ENCODE measurements at places on chromosomes 11 and 22. TPM values are rescaled to one million over a fixed set of nuclear protein-coding genes. Genes with fewer than 3 reads are reported as not detected.

DNA sequence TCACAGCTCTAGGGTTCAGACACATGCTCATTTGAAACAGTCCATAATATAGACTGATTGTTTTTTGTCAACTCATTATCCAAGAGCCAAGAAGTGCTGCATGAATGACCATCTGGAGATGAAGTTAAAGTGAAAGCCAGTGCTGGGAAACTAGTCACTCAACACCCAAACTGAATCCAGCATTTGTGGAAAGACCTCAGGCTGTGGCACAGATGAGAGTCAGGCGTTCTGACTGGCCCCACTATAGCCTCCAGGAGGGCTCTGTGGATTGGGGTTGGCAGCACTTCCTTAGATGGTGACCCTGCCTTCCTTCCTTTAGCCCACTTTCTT lies 2.1 kb downstream of the FEZ1 start:
- peaks cover 17% of the 10 kb centered on the region for H3K4me1 ChIP-seq
- no peak for DNase-seq
- H3K27me3 ChIP-seq, result peaks cover 53% of the 10 kb centered on the region
- no peaks in the 10 kb centered on the region for H3K36me3 ChIP-seq

GRCh38 chr11:93573184-93573583 lies 30.0 kb upstream of the SMCO4 start:
- no peak overlapping the region for H3K4me3 ChIP-seq
- no peaks in the 10 kb centered on the region for H3K36me3 ChIP-seq
- H3K4me1 ChIP-seq, result no peaks in the 10 kb centered on the region

- no peak for DNase-seq
- H3K4me3 ChIP-seq, result no peak overlapping the region
- H3K36me3 ChIP-seq, result no peaks in the 10 kb centered on the region
- no peaks in the 10 kb centered on the region for H3K4me1 ChIP-seq
- H3K27ac ChIP-seq, result no peak overlapping the region
- no peaks in the 10 kb centered on the region for H3K27me3 ChIP-seq
Observed at GRCh38 chr11:131659931-131660330, 289.5 kb downstream of the NTM start.

DNA sequence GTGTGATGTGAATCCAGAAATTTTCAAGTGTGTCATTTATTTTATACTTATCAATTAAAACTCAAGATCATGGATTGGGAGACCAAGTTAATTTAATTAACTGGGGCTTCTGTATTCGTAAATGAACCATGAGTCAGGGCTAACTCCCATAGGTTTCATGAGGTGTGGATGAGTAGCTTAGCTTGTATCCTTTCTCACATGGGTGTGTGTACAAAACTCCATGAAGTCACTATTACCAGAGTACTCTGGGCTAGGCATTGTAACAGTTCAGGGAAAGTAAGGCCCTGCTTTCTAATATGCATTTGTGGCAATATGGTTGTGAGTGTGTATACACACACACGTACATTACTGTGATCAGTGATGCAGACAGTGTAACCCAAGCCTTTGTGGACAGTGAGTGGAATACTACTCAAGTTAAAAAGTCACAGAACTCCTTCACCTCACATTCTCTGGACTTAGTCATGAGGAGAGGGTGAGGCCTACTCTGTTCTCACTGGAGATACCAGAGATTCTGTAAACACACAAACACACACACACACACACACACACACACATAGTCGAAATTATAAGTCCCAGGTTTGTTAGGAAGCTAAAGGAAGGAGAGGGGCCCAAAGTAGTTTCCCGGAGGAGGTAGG lies 3.5 kb downstream of the CNTF start:
- H3K4me1 ChIP-seq, result peaks cover 9% of the 10 kb centered on the region
- no peak overlapping the region for H3K27ac ChIP-seq
- peaks cover 26% of the 10 kb centered on the region for H3K36me3 ChIP-seq
- DNase-seq, result no peak

DNA sequence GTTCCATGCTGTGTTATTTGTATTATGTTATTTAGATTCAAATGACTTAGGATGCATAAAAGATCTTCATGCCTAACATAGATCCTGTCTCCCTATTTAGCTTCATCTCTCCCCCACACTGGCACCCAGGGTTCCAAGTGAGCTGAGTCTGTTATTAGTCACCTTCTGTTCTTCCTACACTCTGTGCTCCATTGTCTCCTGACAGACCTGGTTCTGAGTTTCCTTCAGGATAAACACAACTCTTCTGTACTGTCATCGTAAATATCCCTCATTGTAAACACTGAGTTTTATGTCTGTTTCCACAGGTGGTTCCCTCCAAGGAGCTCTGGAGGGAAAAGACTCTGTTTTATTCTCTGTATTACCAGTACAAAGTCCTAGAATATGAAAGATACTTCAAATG lies 8.7 kb downstream of the MMP26 start:
- H3K4me3 ChIP-seq, result no peak overlapping the region
- H3K27me3 ChIP-seq, result peaks cover 11% of the 10 kb centered on the region
- no peak overlapping the region for H3K27ac ChIP-seq

DNA sequence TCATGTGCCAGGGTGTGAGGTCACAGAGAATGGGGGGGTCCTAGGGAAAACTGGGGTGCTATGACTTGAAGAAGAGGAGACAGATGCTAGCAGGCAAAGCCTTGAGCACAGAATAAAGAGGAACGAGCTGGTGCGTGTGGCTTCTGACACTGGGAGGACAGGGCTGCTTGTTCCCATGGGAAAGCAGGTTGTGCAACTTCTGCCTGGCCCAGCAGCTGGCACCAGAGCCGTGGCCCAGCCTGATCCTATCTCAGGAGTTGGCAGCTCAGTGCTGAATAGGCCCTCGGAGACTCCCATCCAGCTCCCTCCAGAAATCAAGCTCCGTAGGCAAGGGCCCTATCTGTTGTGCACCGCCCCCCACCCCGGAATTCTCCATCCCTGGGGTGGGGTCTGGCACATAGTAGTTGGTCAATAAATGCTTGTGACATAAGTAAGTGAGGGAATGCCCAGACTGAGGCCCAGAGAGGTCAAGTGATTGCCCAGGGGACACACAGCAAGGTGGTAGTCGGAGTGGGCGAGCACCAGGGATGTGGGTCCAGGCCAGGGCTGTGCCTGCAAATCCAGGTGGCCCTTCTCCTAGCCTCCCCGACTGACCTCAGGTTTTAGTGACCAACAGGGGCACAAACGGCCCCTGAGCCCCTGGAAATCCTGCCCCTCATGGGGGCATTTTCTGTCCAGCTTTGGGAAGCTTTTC lies 19.5 kb upstream of the FADD start:
- H3K4me3 ChIP-seq, result no peak overlapping the region
- H3K27ac ChIP-seq, result no peak overlapping the region
- H3K36me3 ChIP-seq, result no peaks in the 10 kb centered on the region
- no peaks in the 10 kb centered on the region for H3K27me3 ChIP-seq
- DNase-seq, result no peak

DNA sequence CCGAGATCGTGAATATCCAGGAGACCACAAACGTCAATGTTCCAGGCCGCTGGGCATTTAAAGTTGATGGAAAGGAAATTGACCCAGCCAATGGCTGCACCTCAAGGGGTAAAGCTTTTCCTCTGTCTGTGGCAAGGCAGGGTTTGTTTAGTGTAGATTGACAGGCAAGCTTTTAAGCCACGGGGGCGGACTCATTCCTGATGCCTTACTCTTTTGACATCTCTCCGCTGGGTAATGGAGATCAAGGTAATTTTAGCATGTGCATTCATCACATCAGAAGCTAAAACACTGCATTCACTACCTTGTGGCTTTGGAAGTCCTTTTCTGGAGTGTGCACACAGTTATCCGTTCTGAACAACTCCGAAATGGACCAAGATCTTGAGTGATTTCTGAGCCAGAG lies 12.6 kb downstream of the TECTA start:
- H3K4me3 ChIP-seq, result no peak overlapping the region
- H3K4me1 ChIP-seq, result peaks cover 3% of the 10 kb centered on the region
- no peak for DNase-seq
- H3K36me3 ChIP-seq, result no peaks in the 10 kb centered on the region

DNA sequence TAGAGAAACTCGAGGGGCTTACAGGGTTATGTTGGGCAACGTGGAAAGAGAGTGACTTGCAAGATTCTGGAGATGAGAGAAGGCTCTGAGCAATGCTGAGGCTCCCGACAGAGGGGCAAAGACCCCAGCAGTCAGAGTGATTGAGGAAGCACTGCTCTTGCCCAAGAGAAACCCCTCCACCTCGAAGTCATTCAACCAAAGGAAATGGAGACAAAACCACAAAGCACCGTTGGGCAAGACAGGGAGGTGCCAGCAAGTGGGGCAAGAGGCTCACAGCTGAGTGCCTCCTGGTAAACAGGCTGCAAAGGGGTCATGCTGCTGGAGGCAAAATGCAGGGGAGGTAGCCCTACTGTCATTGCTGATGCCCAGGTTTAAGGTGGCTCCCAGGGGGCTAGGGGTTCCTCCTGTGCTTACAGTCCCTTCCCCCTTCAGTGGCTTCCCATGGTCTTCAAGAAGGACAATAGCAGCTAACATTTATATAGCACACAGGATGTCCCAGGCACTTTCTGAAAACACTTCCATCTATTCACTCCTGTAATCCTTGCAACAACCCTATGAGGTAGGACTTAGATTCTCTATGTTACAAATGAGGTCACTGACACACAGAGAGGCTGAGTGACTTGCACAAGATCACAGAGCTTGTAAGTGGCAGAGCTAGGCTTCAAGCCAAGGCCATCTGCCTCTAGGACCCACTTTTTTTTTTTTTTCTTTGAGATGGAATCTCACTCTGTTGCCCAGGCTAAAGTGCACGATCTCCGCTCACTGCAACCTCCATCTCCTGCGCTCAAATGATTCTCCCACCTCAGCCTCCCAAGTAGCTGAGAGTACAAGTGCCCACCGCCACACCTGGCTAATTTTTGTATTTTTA lies 18.1 kb upstream of the MYH9 start:
- H3K27me3 ChIP-seq, result no peaks in the 10 kb centered on the region
- peaks cover 32% of the 10 kb centered on the region for H3K4me1 ChIP-seq
- H3K4me3 ChIP-seq, result peak overlapping the region; percentile 57
- H3K36me3 ChIP-seq, result no peaks in the 10 kb centered on the region

DNA sequence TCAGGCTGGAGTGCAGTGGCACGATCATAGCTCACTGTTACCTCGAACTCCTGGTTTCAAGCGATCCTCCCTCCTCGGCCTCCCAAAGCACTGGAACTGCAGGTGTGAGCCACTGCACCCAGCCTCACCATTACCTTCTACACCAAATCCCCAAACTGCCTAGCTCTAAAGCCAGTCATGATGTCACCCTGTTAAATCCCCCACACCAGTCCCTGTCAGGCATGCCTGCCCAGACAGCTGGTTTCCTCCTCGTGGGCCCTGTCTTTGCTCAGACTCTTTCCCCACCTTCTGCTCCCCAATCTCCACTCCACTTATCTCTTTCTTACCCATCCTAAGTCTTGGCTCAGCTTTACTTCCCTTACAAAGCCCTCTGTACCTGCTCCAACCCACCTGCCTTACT lies 12.5 kb upstream of the EXPH5 start:
- H3K4me3 ChIP-seq, result no peak overlapping the region
- no peak overlapping the region for H3K27ac ChIP-seq
- peaks cover 10% of the 10 kb centered on the region for H3K27me3 ChIP-seq
- no peaks in the 10 kb centered on the region for H3K4me1 ChIP-seq
- DNase-seq, result no peak

DNA sequence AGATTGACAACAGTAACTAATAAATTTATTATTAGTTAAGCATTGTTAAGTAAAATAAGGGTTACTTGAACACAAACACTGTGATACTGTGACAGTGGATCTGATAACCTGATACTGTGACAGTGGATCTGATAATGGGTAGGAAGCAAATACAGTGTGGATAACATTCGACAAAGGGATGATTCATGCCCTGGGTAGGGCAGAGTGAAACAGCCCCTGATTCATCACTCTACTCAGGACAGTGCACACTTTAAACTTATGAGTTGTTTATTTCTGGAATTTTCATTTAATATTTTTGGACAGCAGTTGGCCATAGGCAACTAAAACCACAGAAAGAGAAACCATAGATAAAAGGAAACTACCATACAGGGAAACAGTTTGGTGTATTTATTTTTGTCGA lies 60.8 kb upstream of the CTSC start:
- H3K4me1 ChIP-seq, result peaks cover 8% of the 10 kb centered on the region

- H3K36me3 ChIP-seq, result peaks cover 18% of the 10 kb centered on the region
- no peaks in the 10 kb centered on the region for H3K27me3 ChIP-seq
- no peak for DNase-seq
- H3K4me1 ChIP-seq, result peaks cover 59% of the 10 kb centered on the region
- H3K27ac ChIP-seq, result peak within 1 kb of the TSS; percentile 96
Observed at GRCh38 chr22:39097098-39098020, at the start of gene APOBEC3H. TSS of gene APOBEC3H (plus strand) at chr22:39097244. CDS start at chr22:39100279, 3,035 bp downstream.

MMP11 gene
- 2.4 TPM for total RNA-seq

ARHGAP20 gene
- 0.11 TPM for total RNA-seq

GAS2L1 gene
- 9.3 TPM for total RNA-seq

PHLDA2 gene
- 0.65 TPM for total RNA-seq

DDIAS gene
- 10.6 TPM for total RNA-seq

KRTAP5-6 gene
- not detected for total RNA-seq

CRYAB gene
- total RNA-seq, result not detected

BTG4 gene
- total RNA-seq, result not detected

Measured in activated naive CD8-positive, alpha-beta T cell treated with anti-CD3 and anti-CD28 coated beads, Interleukin-2, amount 10 ng/mL, durations not matched to agents 7 days and 5 days (primary cell).